Large intestine (tissue), 12 donors: ENCODE measurements at places on chromosomes 12 and 14. TPM values are rescaled to one million over a fixed set of nuclear protein-coding genes. Genes with fewer than 3 reads are reported as not detected.

DNA sequence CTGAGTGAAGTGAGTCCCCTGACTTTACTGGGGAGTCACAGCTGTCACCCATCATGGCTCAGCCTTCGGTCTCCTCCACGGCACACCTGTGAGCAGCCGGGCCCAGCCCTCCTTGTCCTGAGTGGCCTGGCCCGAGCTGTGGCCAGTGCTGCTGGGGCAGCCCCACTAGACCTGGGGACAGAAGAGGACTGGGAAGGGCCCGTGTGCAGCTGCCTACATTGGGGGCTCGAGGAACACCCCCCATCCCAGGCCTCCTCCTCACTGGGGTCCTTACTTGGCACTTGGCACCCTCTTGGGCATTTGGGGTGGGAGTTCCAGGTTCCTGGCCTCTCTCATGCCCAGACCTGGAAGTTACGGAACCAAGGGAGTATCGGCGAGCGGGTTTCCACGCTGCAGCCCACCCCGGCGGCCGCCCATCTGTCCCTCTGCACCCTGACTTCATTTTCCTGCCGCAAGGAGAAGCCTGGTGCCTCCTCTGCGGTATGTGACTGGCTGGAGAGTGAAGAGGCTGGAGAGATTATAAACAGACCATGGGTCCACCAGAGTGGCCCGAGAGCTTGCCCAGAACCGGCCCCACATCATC is 179.7 kb downstream of the KIF26A start:
- no peak for DNase-seq

DNA sequence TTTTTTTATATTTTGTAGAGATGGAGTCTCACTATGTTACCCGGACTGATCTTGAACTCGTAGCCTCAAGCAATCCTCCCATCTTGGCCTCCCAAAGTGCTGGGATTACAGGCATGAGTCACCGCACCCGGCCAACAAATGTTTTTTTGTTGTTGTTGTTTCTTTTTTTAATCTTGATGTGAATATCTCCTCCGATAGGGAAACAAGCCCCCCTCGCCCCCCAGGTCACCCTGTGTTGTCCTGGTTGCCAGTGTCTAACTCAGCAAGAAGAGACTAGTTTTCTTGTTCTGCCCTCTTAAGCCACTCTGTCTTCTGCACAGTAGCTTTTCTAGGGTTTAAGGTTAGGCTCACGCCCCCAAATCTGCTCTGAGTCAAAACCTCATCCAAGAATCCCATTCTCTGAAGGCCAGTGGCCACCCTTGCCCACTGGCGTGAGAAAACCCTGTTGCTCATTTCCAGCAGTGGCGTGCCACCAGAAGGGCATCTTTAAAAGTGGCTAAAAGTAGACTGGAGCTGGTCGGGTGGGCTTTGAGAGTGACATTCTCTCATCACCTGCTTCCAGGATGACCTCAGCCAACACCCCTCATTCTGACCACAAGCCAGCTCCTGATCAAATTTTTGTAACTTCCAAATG is 42.7 kb downstream of the C14orf132 start:
- no peak for DNase-seq

GRCh38 chr14:63432228-63432627 is 110.9 kb downstream of the PPP2R5E start:
- no peak for DNase-seq

GRCh38 chr12:28552251-28552970 is 362.2 kb downstream of the CCDC91 start:
- DNase-seq: no peak

GRCh38 chr14:65035049-65035448 is 48.4 kb downstream of the FNTB start:
- DNase-seq: no peak

DNA sequence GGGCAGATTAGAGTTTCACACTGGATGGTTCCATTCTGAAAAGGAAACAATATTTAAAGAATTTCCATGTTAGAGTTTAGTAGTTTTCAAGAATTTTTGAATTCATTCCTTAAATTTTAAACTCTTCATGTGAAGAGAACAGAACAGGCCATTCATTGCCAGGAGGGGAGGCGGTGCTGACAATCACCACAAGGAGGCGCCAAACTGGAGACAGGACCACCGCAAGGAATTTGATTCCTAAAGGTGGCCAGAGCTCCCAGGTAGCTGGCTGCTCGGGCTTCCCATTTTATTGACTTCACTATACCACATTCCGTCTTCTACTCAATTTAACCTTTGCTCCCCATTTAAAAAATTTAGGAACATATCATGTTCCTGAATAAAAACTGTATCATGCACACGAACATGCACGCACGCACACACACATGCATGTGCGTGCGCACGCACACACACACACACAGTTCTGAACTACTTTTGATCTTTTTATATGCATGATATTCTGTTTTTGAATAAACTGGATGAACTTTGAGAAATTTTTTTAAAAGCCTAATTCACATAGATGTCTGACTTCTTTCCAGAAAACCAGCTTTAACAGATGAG is 101.2 kb downstream of the NELL2 start:
- peak; percentile 7 for DNase-seq

DNA sequence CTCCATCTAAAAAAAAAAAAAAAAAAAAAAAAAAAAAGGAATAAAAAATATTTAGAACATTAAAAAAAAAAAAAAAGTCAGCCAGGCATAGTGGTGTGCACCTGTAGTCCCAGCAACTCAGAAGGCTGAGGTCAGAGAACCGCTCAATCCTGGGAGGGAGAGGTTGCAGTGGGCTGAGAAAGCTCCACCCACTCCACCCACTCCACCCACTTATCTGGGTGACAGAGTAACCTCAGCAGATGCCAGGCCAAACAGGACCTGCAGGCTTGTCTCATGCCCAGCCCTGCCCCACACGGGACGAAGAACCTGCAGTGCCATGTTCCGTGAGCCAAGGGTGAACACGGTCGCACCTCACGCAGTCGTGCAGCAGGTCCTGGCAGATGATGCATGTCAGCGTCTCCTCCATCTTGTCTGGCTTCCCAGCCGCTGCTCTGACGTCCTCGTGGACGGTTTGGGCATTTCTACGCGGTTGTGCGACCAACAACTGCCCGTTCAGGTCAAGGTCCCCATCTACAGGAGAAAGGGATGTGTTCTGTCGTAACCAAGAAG is 28.6 kb downstream of the CHFR start:
- no peak for DNase-seq

- no peak for DNase-seq
These were observed 418 bp downstream of the AMN1 start for GRCh38 chr12:31728289-31728916.

- DNase-seq: no peak
These were observed 425.8 kb upstream of the ATXN7L3B start for GRCh38 chr12:74111688-74112360.

DNA sequence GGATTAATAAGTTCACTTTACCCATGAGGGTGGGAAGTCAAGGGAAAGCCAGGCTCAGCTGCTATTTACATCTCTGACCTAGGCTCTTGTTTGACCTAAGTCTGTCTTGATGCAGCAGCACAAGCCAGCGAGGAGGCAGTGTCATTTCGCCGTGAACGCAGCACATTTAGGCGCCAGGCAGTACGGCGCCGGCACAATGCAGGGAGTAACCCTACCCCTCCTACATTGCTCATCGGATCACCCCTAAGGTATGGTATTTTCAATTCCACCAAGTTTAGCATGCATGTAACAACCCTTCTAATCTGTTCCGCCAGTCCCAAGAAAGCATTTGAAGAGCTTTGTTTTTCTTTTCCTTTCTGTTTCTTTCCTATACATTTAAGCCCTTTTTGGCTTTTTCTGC is 81.2 kb downstream of the PCNX1 start:
- no peak for DNase-seq

DNA sequence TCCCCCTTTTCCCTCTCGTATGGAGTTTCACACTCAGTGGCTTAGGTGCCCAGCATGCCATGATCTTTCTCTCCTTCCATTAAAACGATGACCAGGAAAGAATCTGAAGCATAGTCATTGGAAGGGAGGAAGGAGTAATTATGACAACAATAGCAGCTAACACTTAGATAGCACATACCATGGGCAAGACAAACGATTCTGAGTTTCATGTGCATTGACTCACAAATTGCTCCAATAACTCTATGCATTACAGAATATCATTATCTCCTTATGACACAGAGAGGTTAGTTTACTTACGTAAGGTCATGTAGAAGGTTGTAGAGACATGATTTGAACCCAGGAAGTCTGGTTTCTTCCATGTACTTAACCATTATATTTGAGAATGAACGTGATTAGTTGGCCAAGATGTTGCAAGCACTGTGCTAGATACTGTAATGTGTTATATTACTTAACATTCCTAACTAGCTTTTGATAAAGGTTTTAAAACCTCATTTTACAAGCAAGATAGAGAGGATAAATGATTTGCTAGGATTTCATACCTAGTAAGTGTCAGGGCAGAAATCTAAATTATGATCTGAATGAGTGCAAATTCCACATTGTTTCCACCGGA is 162.4 kb downstream of the CAND1 start:
- DNase-seq: peak; percentile 93

- DNase-seq: peak; percentile 8
These were observed 488.0 kb upstream of the STXBP6 start for GRCh38 chr14:25537846-25538455.

GRCh38 chr14:89660166-89660565 is 243.1 kb upstream of the FOXN3 start:
- DNase-seq: no peak

DNA sequence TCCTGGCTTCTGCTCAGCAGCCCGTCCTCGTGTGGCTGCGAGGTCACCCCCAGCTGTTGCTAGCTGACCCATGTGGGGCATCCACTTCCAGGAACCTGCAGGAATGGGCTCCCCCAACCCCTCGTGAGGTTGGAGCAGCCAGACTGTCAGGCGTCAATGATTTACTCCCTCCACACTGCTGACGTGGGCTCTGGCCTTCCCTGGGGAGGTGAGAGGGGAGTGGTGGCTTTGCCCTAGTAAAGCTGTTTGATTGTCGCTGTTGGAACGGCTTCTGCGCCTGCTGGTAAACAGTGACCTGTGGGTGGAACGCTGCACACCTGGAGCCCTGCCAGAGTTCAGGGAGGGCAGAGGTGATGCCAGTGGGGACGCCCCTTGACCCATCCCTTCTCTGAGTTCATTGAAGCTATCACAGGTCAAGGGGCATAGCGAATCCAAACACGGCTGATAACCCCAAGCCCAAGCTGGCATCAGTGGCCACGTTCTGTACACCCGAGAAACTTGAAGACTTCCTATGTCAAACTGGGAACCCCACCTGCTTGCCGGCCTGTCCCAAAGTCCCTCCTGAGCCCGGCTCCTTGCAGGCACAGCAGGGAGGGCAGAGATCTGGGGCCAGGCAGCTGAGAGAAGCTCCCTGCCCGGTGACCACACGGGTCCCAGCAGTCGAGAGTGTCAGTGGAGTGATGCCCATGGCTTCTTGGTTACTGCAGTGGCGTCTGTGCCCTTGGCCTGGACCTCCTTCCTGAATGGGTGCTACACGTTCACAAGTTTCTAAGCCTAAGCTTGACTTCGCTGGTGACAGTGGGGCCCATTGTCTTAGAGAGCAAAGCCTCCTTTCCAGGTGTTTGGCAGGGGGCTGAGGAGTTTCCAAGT is 2.7 kb downstream of the ASPG start:
- DNase-seq: peak; percentile 63

TTC9 gene
- polyA plus RNA-seq: 1.9 TPM

RNASE4 gene
- polyA plus RNA-seq: 37.1 TPM

WNT1 gene
- polyA plus RNA-seq: not detected

GRIN2B gene
- 0.04 TPM for polyA plus RNA-seq
